A549 treated with Hydrocortisone at 1 μM for 4 hours (cell line): ENCODE measurements at places on chromosomes 16 and 17. TPM values are rescaled to one million over a fixed set of nuclear protein-coding genes. Genes with fewer than 3 reads are reported as not detected.

The ZNF19 gene
- total RNA-seq = 1.5 to 2.9 TPM (median 1.9 TPM) in 5 replicates

The NTN1 gene
- 0.43 to 0.56 TPM (median 0.52 TPM) in 5 replicates for total RNA-seq

The PRSS22 gene
- total RNA-seq = 0.84 to 1.2 TPM (median 0.97 TPM) in 5 replicates

The C17orf78 gene
- not detected in 5 replicates for total RNA-seq

The PMFBP1 gene
- total RNA-seq = 0.05 to 0.37 TPM (median 0.13 TPM) in 4 of 5 replicates, not detected in the other

The PRSS53 gene
- total RNA-seq = 1.0 to 2.5 TPM (median 1.6 TPM) in 5 replicates

The CCL1 gene
- not detected in 5 replicates for total RNA-seq
